ENCODE measurements at places on chromosomes 3 and 15.

DNA sequence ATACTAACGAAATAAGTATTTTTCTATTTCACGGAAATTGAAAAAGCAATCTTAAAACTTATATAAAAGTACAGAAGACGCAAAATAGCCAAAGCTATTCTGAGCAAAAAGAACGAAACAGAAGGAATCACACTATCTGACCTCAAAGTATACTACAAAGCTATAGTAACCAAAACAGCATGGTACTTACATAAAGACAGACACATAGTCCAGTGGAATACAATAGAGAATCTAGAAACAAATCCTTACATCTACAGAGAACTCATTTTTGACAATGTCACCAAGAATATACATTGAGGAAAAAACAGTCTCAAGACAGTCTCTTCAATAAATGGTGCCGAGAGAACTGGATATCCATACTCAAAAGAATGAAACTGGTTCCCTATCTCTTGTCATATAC lies 246.0 kb downstream of the ISL2 start:
- no peak for DNase-seq

DNA sequence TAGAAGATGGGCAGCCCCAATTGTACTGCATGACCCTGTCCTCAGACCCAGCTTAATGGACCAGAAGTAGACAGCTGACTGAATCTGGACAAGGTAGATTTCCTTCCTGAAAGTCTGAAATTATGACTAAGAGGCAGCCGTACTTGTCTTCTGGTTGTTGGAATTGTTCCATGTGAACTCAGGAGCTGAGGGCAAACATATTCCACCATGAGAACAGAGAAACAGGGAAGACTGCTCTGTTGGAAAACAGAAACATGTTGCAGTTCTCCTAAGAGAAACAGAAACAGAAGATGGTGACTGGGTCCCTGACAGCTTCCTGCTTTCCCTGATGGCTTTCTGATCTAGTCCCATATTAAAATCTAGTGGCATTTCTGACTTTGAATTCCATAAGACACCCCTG lies 24.1 kb downstream of the POPDC2 start:
- DNase-seq = no peak

- no peak for DNase-seq
Measured at GRCh38 chr3:124653797-124654469, 76.3 kb upstream of the UMPS start.

DNA sequence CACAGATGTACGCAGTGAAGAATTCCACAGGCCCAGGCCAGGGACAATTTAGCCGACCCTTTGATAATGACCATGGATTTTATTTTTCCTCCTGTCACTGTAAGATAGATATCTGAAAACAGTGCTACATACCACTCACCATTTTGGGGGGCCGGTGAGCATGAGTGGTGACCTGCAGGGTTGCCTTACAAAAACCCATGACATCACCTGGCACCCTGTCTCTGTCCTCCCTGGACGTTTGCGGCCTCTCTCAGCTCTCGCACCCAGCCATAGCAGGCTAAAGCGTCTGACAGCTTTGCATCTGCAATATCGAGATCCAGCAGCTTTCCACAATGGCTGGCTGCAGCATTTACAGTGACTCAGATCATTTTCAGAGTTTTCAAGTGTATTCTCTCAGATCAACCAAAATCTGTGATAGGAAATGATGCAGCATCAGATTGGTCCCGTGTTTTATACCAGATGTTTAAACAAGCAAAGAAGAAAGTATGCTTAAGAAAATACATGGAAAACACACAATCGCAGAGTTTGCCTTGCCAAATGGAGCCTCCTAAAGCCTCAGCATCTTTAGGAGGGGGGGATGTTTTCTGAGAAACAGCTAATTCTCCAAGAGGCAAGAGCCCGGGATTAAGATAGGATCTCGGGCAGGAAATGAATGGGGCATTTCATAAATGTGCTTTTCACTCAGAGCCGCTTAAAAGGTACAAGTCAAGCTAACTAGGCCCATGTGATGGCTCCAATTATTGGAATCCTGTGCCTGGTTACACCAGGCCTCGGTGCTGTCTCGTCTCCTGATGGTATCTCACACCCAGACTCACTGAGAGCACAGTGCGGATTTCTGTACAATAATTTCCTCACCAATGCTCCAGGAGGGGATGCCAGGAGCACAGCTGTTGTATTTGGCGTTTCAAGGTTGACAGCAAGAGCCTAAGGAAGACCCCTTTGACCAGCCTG lies 257.3 kb downstream of the XXYLT1 start:
- no peak for DNase-seq

DNA sequence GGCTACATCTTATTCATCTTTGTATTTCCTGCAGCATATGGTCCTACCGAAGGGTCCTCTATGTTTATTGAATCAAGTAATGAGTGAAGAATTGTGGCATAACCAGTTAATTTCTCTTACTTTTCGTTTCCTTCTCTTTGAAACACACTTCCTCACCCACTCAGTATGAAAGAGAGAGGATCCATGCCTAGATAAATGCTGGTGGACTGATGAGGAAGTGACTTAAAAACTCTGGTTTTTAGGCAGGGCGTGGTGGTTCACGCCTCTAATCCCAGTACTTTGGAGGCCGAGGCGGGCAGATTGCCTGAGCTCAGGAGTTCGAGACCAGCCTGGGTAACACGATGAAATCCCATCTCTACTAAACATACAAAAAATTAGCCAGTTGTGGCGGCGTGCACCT lies 2.2 kb upstream of the MB21D2 start:
- no peak for DNase-seq
